ENCODE measurements at places on chromosomes 2 and 18.
A peak's percentile ranks its signal among the peaks of the same experiment; 100 is the strongest.

- no peak for DNase-seq
Measured at GRCh38 chr18:30163573-30163972, 879.0 kb downstream of the DSC3 start.

DNA sequence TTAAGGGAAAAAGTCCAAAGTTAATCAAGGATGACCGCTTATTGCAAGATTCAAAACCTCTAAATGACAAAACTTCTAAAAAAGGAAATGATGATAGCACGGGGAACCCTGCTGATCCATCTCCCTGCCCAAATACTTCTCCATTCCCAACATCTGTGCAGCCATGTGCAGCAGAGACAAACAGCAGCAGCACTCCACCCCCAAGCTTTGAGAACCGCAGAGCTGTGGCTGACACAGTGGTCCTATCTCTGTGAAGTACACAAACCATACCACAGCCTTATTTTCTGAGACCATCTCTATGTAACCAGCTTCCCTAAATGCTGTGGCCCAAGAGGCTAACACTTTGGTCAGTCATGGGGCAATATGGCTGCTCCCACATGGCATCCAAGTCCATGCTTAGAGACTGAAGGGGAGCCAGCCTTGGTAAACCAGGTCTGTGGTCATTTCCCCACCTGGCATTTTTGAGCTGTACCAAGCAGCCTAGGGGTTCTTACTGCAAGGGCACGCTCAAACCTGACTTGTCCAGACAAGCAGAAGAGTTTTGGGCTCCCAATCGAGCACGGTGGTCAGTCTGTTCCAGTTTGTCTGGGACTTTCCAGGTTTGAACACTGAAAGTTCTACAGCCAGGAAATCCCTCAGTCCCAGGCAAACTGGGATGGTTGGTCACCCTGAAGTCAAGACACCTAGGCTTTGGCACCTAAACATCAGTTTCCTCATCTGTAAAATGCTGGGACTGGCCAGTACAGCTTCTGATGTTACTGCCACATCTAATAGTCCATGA, 17.1 kb upstream of the NFE2L2 start:
- no peak for DNase-seq

DNA sequence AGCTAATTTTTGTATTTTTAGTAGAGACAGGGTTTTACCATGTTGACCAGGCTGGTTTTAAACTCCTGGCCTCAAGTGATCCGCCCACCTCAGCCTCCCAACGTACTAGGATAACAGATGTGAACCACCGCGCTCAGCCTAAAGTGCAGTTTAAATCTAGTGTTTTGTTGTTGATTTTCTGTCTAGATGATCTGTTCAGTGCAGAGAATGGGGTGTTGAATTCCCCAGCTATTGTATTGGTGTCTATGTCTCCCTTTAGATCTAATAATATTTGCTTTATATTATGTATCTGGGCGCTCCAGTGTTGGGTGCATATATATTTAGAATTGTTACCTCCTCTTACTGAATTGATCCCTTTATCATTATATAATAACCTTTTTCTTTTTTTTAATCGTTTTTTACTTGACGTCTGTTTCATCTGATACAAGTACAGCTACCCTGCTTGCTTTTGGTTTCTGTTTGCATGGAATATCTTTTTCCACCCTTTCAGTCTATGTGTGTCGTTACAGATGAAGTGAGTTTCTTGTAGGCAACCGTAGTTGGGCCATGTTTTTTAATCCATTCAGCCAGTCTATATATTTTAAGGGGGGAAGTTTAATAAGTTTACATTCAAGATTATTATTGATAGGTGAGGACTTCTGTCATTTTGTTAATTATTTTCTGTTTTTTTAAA, 34.3 kb downstream of the GALM start:
- no peak for DNase-seq

GRCh38 chr2:184504252-184504651, 94.1 kb upstream of the ZNF804A start:
- no peak for DNase-seq

GRCh38 chr2:117980783-117981676, 32.8 kb downstream of the CCDC93 start:
- no peak for DNase-seq

GRCh38 chr18:26503382-26503781, 45.0 kb downstream of the KCTD1 start:
- peak; percentile 42 for DNase-seq

- DNase-seq: no peak
Measured at GRCh38 chr2:236393101-236393500, 128.9 kb upstream of the ASB18 start.

- no peak for DNase-seq
Measured at GRCh38 chr2:196249860-196250259, 78.5 kb upstream of the STK17B start.

DNA sequence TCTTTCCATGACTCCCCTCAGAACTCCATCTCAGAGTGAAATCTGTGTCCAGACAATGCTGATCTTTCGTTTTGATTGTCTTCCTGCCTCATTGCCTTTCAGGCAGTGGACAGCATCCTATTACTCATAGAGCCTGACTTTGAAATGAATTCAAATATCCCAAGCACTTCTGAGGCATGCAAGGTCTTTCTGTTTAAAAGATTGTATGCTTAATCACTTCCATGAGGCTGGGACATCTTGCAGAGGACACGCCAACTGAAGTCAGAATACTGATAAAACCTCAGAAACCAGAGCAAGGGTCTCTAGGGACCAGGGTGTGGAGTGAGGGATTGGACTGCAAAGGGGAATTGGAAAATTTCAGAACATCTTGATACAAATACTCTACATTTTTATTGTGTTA, 836.5 kb upstream of the ID2 start:
- DNase-seq: no peak

DNA sequence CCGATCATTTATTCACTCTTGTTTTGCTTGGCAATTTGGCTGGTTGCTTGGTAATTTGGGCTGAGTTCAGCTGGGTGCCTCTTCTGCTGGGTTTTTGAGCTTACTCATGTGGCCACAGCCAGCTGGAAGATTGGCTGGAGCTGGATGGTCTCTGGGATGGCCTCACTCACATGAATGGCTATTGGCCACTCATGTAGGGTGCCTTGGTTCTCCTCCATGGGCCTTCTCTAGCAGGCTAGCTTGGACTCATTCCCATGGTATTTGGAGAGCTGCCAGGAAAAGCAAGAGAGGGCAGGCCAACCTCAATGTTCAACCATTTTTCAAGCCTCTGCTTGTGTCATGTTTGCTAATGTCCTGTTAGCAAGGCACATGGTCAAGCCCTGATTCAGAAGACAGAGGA, 16.9 kb downstream of the ZAP70 start:
- no peak for DNase-seq

DNA sequence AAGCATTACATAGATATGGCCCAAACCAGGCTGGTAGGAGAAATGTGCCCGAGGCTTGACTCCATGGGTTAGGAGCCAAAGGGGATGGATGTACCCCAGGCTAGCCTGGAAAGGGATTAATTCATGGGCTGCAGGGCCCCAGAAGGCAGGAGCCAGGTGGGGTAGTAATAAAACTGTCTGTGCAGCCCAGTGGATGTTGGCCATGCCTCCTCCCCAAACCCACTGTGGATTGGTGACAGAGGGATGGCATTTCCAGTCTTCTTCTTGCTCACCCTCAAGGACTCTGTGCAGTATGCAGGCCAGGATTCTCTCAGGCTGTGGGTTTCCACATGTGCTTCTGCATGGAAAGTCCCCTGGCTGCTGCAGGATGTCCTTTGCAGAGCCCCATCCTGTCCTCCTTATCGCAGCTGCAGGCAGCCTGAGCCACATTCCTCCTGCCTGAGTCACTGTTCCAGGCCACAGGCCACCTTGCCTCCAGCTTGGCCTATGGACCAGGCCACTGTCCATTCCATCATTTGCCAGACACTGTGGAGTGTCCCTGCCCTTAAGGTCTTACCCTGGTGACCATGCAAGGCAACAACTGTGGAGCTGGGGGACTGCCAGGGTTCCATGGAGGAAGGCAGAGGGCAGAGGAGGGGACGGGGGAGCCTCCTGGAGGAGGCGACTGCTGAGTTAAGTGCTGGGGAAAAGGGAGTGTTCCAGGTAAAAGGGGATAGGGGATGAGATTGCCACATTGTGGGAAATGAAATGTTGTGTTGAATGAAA, 38.9 kb downstream of the INO80C start:
- DNase-seq: no peak

- no peak for DNase-seq
Measured at GRCh38 chr2:176768185-176768584, 444.4 kb upstream of the HNRNPA3 start.

All from DND-41 (cell line).